ENCODE measurements at places on chromosomes 5 and 9. TPM values are rescaled to one million over a fixed set of nuclear protein-coding genes. Genes with fewer than 3 reads are reported as not detected.

GRCh38 chr9:23603311-23603710 lies 222.7 kb downstream of the ELAVL2 start:
- DNase-seq, result no peak

DNA sequence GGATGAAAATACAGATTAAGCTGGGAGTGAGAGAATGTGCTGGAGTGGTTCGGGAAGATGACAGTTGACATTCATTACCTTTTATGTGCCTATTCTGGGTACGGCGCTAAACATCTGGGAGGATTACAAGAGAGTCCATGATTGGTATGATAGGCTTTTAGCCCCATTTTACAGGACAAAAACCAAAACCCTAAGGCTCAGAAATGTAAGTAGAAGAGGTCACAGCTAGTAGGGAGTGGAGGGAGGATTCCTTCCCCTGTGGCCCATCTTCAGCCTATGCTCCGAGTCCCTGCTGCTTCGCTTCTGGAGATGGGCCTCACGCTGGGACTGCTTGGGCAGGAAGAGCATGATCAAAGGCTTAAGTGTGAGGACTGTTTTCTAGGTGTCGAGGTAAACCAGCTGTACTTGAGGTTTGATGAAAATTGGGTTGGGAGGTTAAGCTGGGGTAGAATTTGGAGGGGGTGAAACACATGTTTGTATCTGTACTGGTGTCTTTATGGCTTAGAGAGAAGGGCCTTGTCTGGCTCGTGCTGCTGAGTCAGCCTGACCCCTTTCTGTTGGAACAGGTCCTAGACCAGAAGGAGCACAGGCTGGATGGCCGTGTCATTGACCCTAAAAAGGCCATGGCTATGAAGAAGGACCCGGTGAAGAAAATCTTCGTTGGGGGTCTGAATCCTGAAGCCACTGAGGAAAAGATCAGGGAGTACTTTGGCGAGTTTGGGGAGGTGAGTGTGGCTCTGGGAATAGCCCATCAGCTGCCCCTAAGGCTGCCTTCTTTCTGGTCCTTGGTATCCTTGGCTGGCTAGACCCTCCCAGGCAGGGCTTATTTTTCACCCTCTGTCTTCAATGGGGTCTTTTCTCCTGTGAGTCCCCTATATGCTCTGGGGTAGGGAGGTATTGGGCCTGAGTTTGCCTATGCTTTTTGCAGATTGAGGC lies 2.1 kb downstream of the HNRNPAB start:
- DNase-seq, result no peak

GRCh38 chr9:26243726-26244125 lies 565.5 kb upstream of the TUSC1 start:
- no peak for DNase-seq

DNA sequence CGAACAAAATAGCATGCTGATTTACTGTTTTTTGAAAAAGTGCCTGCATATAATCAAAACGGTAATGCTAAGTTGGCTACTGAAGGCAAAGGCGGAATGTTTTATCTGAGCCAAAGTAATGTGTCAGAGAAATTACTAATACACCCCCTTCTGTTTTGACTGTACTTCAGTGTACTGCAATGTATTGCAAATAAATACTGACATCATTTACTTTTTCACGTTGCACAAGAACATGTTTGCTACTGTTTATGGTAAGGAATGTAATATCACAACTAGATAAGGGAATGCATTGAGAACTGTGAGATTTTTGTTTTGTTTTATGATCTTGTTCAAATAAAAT lies 813 bp upstream of the AGTPBP1 start:
- no peak for DNase-seq

DNA sequence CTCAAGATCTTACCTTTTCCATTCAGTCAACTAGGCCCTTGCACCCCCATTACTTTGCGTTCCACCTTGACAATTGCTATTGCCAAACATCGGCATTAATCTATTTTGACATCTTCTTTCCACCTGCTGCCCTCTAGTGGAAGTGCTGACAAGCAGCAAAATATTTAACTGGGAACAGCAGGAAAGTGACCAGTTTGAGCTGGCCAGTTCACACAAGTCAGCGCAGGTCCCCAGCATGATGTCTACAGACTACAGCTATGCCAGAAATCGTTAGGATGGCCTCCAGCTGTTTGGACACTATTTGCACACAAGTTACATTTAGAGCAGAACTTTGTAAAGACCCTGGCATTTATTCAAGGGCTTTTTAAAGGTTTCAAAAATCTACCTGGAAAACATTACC lies 160.1 kb downstream of the GHR start:
- peak; percentile 41 for DNase-seq

- DNase-seq, result no peak
These were observed 27.8 kb downstream of the DPYSL3 start for GRCh38 chr5:147481874-147482705.

GRCh38 chr5:170628028-170628427 lies 124.2 kb downstream of the KCNIP1 start:
- no peak for DNase-seq

DNA sequence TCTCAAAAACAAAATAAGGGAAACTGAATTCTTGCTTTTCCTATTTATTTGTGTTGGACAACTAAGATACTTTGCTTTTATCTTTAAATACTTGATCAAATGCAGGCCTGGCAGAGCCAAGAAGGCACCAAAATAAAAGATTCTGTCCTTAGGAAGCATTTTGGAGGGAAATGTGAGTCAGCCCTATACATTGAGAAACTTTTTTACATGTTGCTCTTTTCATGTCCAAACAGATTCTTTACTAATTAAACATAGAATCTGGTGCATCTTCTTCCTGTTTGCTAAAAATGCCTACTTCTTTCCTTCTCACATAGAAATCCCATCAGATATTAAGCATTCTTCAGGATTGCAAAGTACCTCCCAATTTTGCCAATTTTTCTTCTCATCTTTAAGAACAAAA lies 1160.4 kb downstream of the EFNA5 start:
- DNase-seq, result no peak

- no peak for DNase-seq
These were observed 32.3 kb downstream of the MARCHF11 start for GRCh38 chr5:16147179-16147900.

DNA sequence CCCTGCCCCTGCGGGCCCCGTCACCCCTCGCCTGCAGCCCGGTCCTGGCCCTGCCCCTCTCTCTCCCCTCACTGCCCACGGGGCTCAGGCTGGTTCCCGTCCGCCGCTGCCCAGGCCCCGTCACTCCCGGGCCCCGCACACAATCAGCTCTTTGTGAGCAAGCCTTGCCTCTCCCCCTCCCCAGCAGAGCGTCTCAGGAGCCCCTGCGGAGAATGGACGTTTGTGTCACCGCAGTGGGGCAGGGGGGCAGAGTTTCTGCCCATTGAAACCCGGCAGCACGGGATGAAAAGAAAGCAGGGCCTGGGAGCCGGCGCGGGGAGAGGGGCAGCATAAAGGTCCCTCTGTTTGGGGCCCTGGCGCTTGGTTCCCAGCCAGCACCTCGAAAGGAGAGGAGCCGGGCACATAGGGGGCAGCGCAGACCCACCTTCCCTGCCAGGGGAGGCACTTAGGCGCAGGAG lies 13.5 kb upstream of the NUP214 start:
- no peak for DNase-seq

DNA sequence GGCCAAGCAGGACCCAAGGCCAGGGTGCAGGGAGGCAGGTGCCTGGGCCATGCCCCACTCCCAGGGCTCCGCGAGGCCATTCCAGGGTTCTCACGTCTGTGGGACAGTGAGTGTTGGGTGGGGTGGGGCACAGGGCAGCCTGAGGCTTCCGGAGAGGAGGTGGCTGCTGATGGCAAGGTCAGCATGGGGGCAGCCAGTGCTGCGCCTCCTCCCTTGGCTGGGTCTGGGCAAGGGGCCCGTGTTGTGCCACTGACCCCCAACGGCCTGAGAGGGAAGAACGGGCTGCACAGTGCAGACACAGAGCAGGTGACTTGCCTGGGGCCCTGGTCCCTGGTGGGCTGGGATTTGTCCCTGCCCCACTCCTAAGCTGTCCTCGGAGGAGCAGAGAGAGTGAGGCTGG lies 82.1 kb downstream of the RXRA start:
- DNase-seq, result peak; percentile 75

DNA sequence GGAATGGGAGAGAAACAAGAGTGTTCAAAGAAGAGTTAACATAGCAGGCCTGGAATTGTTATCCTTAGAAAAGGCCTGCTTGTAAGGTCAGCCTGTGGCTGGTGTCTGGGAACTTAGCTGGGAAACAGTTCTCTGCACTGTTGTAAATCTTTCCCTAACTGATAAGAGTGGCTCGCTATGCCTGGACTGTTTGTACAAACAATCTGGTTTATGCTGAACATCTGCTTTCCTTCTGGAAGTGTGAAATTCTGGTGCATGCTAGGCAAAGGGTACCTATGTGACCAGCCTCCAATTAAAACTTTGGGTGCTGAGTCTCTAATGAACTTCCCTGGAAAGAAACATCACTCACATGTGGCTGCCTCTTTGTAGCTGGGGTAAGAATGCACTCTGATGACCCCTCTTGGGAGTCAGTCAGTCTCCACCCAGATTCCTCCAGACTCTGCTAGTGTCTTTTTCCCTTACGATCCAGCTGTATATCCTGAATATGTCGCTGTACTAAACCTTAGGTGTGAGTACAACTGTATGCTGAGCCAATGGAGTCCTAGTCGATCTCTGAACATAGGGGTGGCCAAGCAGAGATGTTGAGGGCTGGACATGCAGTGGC lies 16.5 kb downstream of the SPARC start:
- no peak for DNase-seq

DNA sequence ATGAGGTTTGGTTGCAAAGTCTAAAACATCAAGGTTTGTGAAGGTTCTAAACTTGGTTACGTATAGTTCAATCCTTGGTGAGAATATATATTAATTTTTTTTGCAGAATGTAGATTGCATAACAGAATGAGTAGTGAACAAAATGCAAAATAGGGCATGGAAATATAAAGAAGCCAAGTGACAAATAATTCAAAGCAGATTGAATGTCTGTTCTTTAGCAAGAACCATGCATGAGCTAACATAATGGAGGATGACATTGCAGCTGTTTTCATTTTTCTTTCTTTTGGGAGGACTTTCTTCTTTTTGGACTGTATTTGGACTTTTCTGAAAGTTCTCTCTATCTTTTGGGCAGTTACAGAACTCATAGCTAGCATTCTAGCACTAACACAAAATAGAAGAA lies 194.8 kb upstream of the MRPS30 start:
- no peak for DNase-seq

DNA sequence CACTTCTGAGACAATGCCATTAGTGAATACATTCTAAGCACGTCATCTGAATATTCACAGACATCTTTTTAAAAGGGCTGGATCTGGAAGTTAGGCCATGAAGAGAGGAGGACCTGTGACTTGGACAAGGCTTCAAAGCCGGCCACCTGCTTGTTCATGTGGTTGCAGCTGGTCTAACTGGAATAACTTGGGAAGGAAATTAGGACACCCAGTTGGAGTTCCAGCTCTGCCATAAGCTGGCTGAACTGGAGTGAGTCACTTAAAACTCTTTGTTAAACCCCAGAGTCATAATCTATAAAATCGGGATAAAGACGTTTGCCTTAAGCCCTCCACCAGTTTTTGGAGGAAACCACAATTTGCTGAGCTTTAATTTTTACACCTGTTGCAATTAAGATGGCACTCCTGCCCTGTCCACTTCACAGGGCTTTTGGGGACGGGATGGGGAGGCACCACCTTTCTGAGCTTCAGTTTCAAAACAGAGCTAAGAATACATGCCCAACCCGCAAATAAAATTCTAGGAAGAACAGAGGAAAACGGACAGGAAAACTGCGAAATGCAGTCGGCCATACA lies 536 bp upstream of the STX17 start:
- no peak for DNase-seq

DNA sequence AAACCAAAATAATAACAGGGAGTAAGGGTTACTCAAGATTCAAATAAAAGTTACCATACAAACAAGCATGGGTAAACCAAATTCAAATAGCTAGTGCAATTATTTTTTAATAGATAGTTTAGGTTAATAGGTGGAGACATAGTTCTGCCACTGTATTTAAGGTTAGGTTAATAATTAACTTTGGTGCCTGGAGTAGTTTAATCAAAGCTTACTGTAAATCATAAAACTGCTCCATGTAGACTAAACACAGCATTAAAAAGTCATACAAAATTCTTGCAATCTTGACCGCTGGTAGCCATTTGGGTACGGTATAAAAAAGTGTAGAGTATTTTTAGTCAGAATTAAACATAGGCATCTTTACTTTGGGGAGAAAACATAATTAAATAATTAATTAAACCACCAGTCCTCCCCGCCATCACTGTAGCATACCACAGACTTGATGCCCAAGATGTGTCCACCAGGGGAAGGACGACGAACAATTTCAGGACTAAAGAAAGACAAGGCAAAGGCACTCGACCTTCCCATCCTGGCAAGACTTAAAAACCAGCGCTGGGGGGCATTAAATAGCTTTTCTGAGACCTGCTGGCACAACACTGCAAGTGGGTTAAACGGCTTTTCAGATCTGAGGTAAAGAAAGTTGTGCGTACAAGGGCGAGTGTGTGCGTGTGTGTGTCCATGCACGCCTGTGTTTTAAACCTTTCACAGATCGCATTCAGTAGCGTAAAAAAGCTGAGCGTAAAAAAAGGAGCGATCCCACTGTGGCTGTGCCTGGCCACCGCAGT lies 2.9 kb downstream of the SEMA6A start:
- DNase-seq, result no peak

DNA sequence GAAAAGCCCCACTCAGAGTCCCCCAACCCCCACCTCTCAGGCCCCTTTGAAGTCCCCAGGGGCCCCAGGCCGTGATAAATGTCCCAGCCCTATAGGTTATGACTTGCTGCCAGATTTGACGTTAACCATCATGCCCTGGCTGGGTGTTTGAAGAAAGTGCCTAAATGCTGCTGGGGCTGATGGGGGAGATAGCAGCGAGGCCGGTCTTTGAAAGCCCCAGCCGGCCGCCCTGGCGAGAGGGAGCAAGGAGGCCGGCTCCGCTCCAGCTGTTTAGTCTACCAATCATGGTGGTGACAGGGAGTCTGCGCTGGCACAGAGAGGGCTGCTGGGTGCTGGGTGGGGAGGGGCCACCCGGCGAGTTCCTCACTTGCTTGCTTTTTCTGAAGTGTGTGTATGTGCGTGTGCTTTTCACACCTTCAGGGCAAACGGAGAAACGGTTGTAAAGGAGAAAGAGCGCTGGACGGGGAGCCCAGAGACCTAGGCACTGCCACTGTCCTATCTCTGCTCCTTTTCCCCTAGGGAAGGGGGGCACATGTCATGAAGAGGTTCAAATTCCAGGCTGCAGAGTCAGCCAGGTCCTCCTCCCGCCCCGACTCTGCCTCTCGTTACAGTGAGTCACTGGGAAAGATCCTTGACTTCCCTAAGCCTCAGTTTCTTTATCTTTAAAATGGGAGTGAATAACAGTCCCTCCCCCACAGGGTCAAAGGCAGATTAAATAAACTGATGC lies 126.1 kb upstream of the HAND1 start:
- peak; percentile 60 for DNase-seq

- peak; percentile 90 for DNase-seq
These were observed 27.5 kb downstream of the B4GALT1 start for GRCh38 chr9:33139421-33140228.

- no peak for DNase-seq
These were observed 298.5 kb upstream of the TLE4 start for GRCh38 chr9:79273311-79273710.

- DNase-seq, result no peak
These were observed 52.2 kb downstream of the MAP1B start for GRCh38 chr5:72159501-72159911.

GRCh38 chr5:128924299-128924698 lies 41.0 kb upstream of the SLC27A6 start:
- DNase-seq, result no peak

Gene ZNF454
- total RNA-seq, result 2.3 TPM

Gene SLC4A9
- total RNA-seq, result not detected

Gene NEUROG1
- not detected for total RNA-seq

Gene GAPT
- total RNA-seq, result 1.4 TPM

Gene FOXD4L6
- not detected for total RNA-seq

Gene CDH9
- total RNA-seq, result not detected

Gene TSSK1B
- not detected for total RNA-seq

Gene ANKRD55
- total RNA-seq, result not detected

Gene ADAM19
- 9.3 TPM for total RNA-seq

Gene NOXA1
- total RNA-seq, result 1.9 TPM
